DMS 273 treated with DMSO at 0.1 percent for 48 hours (cell line): ENCODE measurements at places on chromosomes 4 and X.

- DNase-seq = no peak
Observed at GRCh38 chr4:35364321-35364870, 879.9 kb downstream of the ARAP2 start.

GRCh38 chrX:148020329-148020728 lies 39.2 kb downstream of the FMR1NB start:
- DNase-seq = no peak

GRCh38 chrX:44400588-44400987 lies 57.1 kb upstream of the EFHC2 start:
- no peak for DNase-seq

- DNase-seq = no peak
Observed at GRCh38 chr4:89538171-89538570, 230.6 kb upstream of the GPRIN3 start.

- DNase-seq = no peak
Observed at GRCh38 chr4:82745173-82745842, 53.3 kb downstream of the SCD5 start.

GRCh38 chr4:94181815-94182214 lies 25.9 kb upstream of the SMARCAD1 start:
- no peak for DNase-seq

DNA sequence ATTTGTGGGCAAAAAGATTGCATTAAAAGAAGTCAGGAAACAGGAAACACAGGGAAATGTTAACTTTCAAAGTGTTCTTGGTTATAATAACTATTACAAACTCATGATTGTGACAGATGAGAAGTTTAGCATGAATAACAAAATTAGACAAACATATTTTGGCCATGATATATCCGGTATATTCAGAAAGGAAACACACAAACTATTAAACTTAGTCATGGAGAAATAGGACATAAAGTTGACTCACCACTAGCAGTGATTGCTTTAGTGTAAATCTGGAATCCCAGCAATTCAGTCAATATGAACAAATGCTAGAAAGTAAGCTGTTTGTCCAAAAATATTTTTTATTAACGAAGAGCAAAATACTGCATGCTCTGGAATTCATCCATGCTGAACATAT lies 1299.9 kb downstream of the C4orf33 start:
- DNase-seq = no peak

DNA sequence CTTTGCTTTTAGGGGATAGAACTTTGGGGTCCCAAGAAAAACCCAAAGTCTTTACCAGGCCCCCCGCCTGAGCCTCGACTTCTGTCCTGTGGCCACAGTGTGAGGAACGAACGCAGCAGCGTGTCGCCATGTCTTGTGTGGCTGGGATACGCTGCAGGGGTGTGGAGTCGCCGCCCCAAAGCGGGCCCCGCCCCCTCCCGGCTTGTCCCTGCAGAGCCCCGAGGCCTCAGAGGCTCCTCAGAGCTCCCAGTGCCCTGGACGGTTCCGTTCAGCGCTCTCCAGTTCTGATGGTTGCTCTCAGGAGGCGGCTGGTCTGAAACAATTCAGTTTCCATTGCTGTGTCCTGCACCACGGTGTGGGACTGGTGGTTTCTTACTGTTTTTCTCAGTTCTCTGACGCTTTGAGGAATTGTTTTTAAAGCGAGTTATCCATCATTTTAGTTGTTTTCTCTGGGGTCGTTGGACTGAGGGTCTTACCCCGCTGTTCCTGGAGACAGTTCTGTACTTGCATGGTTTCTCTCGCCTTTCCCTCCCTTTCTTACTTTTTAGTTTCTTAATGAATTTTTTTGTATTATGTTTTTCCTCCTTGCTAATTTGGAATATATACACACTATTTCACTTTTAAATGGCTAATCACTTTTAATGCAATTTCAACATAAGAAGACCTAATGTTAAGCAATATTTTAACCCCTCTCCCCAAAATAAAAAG lies 1.6 kb upstream of the IDUA start:
- DNase-seq = no peak

DNA sequence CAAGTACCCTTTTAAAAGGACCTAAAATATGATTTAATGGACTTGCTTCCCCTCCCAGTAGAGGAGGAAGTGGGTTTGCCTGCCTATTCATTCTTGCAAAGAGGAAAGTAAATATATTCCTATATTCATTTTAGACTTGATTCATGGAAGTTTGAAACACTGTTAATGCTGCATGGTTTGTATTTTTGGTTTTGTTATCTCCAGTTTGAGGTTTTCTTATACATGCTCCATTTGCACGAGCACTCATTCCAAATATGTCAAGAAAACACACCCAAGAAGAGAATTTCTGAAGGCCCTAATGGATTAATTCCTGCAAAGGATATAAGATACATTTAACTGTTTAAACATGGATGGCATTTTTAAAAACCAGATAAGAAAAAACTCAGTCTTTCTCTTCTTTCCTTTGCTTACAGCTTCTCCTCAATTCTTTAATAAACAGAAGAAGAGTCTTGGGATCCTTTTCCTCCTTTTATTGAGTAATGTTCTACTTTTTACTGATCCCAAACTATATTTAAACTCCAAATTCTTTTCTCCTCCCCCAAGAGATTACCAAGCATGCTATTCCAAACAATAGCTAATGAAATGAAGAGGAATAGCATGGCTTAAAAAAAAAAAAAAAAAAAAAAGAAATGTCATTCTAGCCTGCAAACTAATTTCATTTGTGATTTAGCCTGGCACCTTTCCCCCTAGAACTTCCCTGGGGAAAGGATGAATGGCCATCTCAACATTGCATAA lies 54.6 kb upstream of the LDB2 start:
- no peak for DNase-seq

GRCh38 chrX:109140463-109140862 lies 341.4 kb downstream of the GUCY2F start:
- no peak for DNase-seq

GRCh38 chr4:151031831-151032605 lies 16.9 kb upstream of the LRBA start:
- DNase-seq = no peak

- no peak for DNase-seq
Observed at GRCh38 chrX:68994135-68994890, 165.5 kb downstream of the EFNB1 start.

- no peak for DNase-seq
Observed at GRCh38 chr4:174402470-174403176, 118.9 kb downstream of the CEP44 start.

DNA sequence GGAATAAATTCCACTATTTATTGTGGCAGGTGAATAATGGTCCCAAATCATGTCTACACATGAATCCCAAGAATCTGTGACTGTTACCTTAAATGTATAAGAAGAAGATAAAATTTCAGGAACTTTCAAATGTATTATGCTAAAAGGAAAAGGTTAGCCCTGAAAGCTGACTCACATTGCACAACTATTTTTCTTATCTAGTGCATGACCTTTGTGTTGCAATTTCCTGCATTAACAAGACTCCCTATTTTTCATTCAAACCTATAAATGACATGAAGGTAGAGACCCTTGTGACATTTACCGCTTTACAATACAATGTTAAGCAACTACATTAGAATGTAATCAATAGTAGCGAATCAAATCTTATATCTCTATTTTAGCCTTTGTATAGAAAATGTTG lies 36.7 kb downstream of the UBQLN2 start:
- DNase-seq = no peak

DNA sequence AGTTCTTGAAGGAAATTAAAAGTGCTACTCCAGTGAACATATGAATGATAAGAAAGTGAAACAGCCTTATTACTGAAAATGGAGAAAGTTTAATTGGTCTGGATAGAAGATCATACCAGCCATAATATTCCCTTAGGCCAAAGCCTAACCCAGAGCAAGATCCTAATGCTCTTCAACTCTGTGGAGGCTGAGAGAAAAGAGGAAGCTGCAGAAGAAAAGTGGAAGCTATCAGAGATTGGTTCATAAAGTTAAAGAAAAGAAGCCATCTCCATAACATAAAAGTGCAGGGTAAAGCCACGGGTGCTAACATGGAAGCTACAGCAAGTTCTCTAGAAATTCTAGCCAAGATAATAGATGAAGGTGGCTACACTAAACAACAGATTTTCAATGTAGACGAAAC lies 85.5 kb upstream of the ATOH1 start:
- no peak for DNase-seq

DNA sequence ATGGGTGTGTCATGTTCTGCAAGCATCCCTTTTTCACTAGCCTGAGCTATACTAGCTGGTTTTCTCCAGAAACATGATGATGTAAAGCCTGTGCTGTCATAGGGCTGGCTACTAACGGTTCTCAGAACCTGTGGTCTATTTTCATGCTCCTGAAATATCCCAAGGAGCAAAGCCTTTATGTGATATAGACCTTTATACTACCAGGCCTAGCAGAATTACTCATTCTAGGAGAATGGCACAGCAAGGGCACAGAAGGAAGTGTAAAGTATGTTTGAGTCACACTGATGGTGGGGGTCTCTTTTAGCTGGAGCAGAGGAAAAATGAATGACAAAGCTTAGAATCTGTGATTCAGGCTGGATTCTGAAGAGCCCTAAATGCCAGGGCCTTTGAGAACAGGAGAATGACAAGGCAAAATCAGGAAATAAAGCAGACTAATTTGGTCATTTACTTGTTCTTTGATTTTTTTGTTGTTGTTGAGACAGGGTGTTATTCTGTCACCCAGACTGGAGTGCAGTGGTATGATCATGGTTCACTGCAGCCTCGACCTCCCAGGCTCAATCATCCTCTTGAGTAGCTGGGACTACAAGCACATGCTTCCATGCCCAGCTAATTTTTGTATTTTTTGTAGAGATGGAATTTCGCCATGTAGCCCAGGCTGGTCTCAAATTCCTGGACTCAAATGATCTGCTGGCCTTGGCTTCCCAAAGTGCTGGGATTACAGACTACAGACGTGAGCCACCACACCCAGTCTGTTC lies 11.8 kb downstream of the TCEAL1 start:
- no peak for DNase-seq

- peak; percentile 28 for DNase-seq
Observed at GRCh38 chrX:103817502-103817901, 14.6 kb downstream of the RAB9B start.

DNA sequence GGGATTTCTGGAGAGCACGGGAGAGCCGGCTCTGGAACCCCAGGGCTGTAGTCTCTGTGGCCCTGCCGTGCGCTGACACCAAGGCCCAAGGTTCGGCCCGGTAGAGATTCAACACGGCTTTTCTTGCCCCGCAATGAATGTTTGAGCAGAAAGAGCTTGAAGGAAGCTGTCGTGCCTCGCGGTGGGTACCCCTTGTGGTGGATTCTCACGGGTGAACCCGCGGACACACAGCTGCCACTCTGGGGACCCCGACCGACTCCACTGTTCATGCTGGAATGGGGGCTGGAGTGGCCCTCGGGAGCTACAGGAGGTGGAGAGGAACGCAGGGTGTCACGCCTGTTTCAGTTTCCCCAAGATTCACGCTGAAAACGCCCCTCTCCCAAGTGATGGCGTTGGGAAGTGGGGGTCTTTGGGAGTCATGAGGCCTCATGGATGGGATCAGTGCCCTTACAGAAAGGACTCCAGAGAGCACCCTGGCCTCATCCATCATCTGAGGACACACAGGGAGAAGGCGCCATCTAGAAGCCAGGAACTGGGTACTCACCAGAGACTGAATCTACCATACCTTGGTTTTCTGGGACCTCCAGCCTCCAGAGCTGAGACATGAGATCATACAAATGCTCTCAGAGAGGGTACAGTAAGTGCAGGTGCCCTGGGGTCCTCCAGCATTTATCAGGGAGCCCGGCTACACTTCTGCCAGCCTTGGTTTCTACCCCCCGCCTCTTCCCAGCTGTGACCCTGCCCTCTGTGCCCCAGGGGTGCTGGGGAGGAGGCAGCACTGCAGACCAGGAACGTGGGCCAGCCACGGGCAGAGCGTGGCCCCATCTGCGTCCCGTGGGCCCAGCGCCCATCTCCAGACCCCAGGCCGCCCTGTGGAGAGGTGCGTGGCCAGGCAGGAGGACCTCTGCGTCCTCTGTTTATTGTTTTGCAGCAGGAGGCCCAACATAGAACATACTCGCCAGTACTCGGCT lies 6.4 kb downstream of the SLC25A6 start:
- DNase-seq = no peak

DNA sequence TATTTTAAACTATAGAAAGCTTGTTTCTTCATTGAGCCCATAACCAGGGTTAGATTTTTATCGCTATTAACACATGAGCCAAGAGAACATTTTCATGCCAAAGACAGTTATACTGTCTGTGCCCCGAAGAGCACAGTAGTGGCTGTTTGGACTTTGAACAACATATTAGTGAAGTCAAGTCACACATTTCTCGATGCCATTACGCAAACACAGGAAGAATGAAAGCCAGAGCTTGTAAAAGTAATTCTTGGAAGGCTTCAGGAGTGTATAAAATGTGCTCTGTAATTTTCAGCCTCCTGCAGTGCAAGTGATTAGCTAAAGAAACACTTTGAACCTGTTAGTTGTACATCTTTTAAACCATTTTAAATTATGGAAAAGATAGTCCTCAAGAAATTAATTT lies 590.7 kb upstream of the PITX2 start:
- DNase-seq = no peak
